NCI-H1930 (cell line): ENCODE measurements at places on chromosomes 3 and 15.

- no peak for DNase-seq
Observed at GRCh38 chr15:101242160-101242998, 9.5 kb downstream of the CHSY1 start.

DNA sequence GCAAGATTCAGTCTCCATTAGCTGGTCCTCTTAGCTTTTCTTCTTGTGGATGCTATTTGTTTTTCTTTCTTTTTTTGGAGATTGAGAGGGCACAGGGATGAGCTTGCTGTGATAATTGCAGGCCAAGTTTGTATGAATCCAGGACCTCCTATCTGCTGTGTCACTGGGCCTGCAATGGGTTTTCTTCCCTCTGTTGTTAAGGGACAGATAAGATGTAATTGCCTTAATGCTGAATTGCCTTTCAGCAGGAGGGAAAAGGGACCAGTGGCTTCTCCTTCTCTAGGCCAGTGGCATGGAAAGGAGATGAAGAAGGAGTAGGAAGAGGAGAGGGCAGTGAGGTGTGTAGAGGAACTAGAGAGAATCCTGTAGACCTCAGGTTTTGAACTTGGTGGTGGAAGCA lies 29.9 kb downstream of the PTPRG start:
- no peak for DNase-seq

GRCh38 chr3:107882261-107882660 lies 208.6 kb downstream of the CD47 start:
- no peak for DNase-seq

- DNase-seq, result no peak
Observed at GRCh38 chr3:58999774-59000160, 50.1 kb downstream of the CFAP20DC start.

GRCh38 chr3:64687781-64688604 lies at the start of gene ADAMTS9:
Gene ADAMTS9, minus strand, starts transcription at chr3:64688000. Its CDS starts 343 bp downstream, at chr3:64687657.
- DNase-seq, result no peak

GRCh38 chr15:88036154-88036839 lies 220.2 kb downstream of the NTRK3 start:
- DNase-seq, result no peak

DNA sequence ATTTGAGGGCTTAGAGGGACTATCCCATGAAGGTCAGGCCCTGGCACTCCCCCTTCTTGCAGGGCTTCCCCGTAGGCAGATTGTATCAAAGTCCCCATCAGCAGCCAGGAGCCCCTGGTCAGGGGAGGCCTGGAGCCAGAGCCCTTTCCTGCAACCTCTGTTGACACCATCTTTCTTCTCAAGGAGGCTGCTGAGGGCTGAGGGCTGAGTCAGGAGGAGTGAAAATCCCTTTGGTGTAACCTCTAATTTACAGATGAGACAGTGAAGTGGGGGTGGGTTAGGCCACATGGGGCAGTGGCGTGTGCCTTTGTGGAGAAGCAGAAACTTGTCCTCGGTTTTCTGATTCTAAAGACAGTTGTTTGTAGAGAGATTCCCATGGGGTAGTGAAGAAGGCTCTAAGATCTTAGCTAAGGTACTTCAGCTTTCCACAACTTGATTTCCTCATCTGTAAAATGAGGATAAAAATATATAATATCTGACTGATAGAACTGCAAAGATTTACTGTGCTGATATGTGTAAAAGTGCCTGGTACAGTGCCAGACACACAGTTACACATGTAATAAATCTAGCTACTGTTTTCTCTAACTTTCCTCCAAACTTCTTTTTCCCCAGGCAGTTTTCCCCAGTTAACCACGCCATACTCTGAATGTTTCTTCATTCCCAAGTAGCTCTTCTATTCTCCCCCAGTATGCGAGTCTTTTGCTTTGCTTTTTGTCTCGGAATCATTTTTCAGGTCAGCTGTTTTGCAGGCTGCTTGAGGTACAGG lies 249.4 kb upstream of the TPM1 start:
- no peak for DNase-seq

DNA sequence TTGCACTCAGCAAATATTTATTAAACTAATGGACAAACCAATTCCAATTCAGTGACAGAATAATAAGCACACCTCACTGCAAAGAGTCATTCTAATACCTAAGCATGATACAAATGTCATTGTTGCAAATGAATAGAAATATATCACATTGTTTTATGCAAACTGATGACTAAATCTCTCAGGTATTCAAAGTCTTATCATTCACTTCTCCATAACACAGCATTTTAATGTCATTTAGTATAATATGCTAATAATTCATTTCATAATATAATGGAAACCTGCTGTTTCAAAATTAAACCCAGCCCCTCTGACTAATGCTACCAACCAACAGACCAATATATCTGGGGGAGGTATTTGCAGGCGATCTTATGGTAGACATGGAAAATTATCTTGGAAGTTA lies 71.8 kb downstream of the FGF7 start:
- no peak for DNase-seq

DNA sequence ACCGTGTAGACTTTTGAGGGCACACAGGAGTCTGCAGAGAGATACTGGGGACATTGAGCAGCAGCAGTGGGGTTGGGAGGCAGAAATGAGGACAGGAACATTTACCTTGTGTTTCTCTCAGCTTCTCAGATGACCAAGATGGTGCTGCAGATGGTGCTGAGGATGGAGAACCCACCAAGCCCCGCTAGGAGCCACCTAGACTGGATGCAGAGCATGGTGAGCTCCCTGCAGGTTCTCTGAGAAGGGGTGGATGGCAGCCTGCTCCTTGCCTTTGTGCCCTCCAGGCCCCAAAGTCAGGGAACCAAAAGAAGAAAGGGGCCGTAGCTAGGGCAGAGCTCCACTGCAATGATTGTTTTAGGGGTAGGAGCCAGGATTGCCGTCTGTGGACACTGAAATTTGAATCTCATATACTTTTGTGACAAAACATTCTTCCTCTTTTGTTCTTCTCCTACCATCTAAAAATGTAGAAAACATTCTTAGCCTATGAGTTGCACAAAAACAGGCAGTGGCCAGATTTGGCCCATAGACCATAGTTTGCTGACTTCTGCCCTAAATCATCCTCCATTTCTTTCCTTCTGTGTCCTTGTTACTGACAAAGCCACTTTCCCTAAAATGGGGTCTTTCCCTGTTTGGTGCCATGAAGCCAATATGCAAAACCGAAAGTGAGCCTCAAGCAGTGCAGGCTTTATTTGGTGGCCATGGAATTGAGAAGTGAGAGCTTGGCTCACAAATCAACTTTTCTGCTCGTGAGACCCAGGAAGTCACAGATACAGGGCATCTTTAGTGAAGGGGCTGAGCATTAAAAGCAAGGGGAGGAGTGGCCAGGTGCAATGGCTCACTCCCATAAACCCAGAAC lies 11.9 kb upstream of the MUC20 start:
- no peak for DNase-seq

- DNase-seq, result no peak
Observed at GRCh38 chr15:80587816-80588456, 107.2 kb upstream of the ABHD17C start.

GRCh38 chr3:183354874-183355273 lies 73.5 kb downstream of the MCF2L2 start:
- DNase-seq, result no peak

DNA sequence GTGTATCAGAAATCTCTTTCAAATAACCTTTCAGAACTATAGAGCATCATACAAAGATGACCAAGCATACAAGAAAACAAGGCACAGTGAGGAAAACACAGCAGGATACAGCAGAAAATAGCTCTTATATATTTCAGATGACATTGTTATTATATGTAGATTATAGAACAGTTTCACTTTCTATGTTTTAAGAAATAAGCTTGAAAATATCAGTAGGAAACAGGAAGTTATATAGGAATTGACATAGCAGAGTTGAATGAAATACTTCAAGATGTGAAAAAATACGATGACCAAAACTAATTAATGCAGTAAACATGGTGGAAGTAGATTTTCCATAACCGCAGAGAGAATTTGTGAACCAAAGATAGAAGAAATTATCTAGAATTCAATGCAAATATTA lies 75.2 kb downstream of the LYSMD4 start:
- no peak for DNase-seq

DNA sequence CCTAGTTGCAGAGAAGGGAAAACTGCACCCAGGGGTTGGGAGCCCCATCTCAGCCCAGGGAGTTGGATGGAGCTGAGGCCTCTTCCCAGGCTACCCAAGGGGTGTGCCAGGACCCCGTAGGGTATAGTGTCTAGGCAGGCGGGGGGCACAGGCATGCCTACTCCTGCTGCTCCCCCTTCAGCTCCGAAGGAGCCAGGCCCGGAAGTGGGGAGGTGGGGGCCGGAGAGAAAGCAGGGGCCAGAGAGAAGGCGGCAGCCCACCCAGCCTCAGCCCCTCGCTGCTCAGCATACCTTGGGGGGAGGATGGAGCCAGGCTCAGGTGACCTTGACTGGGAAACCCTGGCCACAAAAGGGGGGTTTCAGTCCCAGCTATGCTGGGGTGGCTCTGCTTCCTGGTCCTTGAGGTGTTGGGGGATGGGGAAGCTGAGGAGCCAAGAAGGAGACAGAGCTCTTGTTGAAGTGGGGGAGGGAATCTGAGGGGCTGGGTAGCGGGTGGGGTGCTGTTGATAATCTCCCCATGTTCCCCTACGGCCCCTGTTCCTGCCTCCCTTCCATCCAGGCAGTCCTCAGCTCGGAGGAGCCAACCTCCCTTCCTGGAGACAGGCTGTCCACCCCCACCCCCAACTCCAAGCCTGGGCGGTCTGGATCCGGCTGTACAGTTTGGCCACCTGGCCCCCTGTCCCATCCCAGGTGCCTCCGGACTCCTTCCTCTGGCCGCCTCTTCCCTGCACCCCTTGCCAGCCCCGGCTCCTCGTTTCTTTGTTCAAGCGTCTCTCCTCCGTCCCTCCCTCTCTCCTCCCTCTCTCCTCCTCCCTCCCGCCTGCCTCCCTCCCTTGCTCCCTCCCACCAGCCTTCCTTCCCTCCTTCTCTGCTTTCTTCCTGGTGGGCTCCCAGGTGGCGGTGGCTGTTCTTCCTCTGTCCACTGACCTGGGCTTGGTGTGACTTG lies 1.7 kb downstream of the SEMA3F start:
- no peak for DNase-seq

DNA sequence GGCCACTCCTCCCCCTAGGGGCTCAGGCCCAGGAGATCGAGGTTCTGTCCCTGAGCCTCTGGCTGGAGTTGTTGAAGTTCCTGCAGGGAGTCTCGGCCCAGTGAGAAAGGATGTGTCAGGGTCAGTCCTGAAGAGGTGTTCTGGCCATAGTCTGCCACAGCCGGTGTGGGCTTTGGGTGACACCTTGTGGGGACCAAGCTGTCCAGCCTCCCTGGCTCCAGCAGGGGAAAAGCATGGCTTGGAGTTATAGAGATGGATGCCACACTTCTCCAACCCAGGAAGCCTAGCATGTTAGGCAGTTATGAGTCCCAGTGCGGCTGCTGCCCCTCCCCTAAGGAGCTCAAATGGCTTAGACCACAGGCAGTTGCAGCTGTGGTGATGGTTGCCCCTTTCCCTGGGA lies 945.6 kb upstream of the GBE1 start:
- DNase-seq, result no peak

- DNase-seq, result no peak
Observed at GRCh38 chr15:82005239-82005638, 40.6 kb downstream of the MEX3B start.

DNA sequence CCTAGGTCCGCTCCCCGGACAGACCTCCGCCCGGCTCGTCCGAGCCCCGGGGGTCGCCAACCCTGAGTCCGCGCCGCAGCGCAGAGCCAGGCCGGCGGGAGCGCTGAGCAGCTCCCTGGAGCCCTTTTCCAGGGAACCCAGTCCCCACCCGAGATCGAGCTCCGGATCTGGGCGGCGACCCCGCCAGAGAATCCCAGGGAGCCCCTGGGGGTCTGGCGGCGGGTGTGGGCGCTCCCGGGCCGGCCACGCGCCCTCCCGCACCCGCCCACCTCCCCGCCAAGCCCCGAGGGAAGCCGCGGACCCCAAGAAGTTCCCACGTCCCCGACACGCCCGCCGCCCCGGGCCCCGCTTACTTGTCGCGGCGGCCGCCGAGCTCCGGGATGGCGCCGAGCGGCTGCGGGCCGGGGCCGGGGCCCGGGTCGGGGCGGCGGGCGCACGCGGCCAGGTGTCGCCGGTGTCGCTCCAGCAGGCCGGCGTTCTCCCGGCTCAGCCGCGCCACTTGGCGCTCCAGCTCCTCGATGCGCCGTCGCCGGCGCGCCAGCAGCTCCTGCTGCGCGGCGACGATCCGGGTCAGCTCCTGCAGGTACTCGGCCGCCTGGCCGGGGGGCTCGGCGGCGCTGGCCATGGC lies 137.7 kb downstream of the NUP210 start:
- no peak for DNase-seq

- no peak for DNase-seq
Observed at GRCh38 chr15:87597346-87598052, 659.0 kb downstream of the NTRK3 start.

- no peak for DNase-seq
Observed at GRCh38 chr3:44077267-44077666, 164.4 kb upstream of the TOPAZ1 start.

DNA sequence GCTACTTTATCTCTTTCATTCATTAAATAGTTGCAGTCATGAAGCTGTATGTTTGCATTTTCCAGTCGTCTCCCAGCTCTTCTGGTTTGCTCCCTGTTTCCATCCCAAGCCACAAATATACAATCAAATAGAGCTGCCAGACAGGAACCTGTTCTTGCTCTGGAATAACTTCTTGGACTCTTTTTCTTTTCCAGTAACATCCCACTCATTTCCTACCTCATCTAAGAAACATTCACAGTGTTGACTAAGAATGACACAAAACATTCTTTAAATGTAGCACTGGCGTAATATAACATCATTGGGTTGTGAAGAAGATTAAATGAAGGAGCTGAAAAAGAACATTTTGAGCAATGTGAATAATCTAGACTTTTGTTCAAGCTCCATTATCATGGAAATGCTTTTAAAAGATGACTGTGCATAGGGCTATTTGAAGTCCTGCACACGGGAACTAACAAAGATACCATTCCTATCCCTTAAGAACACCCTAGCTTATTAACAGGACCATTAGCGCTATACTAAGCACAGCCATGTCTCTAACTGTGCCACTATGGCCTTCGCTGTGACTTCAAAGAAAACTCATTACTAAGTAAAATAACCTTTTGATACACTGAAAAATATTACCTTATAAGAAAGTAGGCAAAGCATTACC lies 574.0 kb downstream of the NAALADL2 start:
- no peak for DNase-seq

- no peak for DNase-seq
Observed at GRCh38 chr15:25497934-25498333, 59.1 kb upstream of the UBE3A start.

- DNase-seq, result no peak
Observed at GRCh38 chr3:60475096-60475495, 776.2 kb downstream of the FHIT start.

DNA sequence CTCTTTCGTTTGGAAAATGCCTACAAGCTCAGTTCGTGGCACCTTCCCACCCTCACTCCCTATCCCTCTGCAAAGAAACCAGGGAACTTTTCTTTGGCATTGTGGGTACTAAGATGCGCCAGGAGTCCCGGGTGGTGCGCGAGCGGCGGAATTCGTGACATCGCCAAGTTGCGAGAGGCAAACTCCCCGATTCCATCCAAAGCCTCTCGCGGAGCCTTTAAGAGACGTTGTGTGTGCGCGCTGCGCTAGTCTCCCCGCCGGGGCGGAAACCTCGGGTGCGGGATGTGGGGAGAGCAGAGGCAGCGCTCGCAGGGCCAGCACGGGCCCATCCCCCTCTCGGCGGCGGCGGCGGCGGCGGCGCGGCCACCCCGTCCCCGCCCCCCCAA lies 443 bp upstream of the NR2F2 start:
- no peak for DNase-seq

- no peak for DNase-seq
Observed at GRCh38 chr3:160618363-160618762, 53.0 kb upstream of the KPNA4 start.
